ENCODE measurements at places on chromosomes 3 and 15. TPM values are rescaled to one million over a fixed set of nuclear protein-coding genes. Genes with fewer than 3 reads are reported as not detected.

REC114 gene
- not detected for total RNA-seq

FOXL2NB gene
- not detected for total RNA-seq

LRCH3 gene
- 38.5 TPM for total RNA-seq

SCN11A gene
- not detected for total RNA-seq

SLC24A5 gene
- not detected for total RNA-seq

TM4SF1 gene
- 1.3 TPM for total RNA-seq

DZIP1L gene
- total RNA-seq = not detected

CASR gene
- not detected for total RNA-seq

DIPK2A gene
- total RNA-seq = 8.0 TPM

APOD gene
- total RNA-seq = not detected

KY gene
- total RNA-seq = not detected

RHO gene
- total RNA-seq = not detected

GPR156 gene
- total RNA-seq = 0.16 TPM
